Tibial nerve (tissue), 4 donors: ENCODE measurements at places on chromosomes 11 and 22. TPM values are rescaled to one million over a fixed set of nuclear protein-coding genes. Genes with fewer than 3 reads are reported as not detected.

The C11orf52 gene
- not detected for total RNA-seq

The MYBPC3 gene
- not detected for total RNA-seq

The SUSD2 gene
- total RNA-seq, result 9.6 TPM

The KCNE3 gene
- 7.1 TPM for total RNA-seq

The LRRC74B gene
- not detected for total RNA-seq

The CHKA gene
- 53.7 TPM for total RNA-seq

The POLR2L gene
- 140 TPM for total RNA-seq

The MMP7 gene
- total RNA-seq, result not detected

The TTLL12 gene
- total RNA-seq, result 41.4 TPM

DNA sequence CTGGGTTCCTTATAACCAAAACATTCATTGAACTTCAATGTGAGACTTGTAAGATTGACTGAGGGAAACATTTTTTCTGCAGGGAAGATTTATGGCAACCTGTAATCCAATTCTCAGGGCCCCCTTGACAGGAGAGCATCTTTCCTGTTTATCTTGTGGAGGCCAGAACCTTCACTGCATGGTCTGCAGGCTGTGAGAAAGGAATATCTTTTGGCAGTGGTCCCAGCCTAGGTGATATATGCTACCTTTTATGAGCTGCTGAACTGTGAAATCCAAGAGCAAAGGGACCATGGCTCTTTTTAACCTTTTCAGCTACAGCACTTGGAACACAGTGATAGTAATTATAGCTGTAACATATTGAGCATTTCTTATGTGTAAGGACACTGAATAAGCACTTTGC is 590.2 kb upstream of the B3GAT1 start:
- no peaks in the 10 kb centered on the region for H3K27me3 ChIP-seq
- no peak overlapping the region for H3K4me3 ChIP-seq
- DNase-seq, result no peak
- no peak overlapping the region for H3K27ac ChIP-seq
- no peaks in the 10 kb centered on the region for H3K36me3 ChIP-seq
- H3K4me1 ChIP-seq, result no peaks in the 10 kb centered on the region

GRCh38 chr11:27040302-27041115 is at the start of gene BBOX1:
Gene BBOX1, plus strand, starts transcription at chr11:27040815. Its CDS starts 14,616 bp downstream, at chr11:27055431.
- H3K4me1 ChIP-seq, result peaks cover 11% of the 10 kb centered on the region
- no peaks in the 10 kb centered on the region for H3K36me3 ChIP-seq
- no peaks in the 10 kb centered on the region for H3K27me3 ChIP-seq
- no peak within 1 kb of the TSS for H3K4me3 ChIP-seq
- DNase-seq, result no peak

GRCh38 chr11:96715208-96715607 is 325.4 kb downstream of the JRKL start:
- no peaks in the 10 kb centered on the region for H3K36me3 ChIP-seq
- DNase-seq, result no peak
- H3K4me3 ChIP-seq, result no peak overlapping the region
- H3K27me3 ChIP-seq, result no peaks in the 10 kb centered on the region
- no peaks in the 10 kb centered on the region for H3K4me1 ChIP-seq

DNA sequence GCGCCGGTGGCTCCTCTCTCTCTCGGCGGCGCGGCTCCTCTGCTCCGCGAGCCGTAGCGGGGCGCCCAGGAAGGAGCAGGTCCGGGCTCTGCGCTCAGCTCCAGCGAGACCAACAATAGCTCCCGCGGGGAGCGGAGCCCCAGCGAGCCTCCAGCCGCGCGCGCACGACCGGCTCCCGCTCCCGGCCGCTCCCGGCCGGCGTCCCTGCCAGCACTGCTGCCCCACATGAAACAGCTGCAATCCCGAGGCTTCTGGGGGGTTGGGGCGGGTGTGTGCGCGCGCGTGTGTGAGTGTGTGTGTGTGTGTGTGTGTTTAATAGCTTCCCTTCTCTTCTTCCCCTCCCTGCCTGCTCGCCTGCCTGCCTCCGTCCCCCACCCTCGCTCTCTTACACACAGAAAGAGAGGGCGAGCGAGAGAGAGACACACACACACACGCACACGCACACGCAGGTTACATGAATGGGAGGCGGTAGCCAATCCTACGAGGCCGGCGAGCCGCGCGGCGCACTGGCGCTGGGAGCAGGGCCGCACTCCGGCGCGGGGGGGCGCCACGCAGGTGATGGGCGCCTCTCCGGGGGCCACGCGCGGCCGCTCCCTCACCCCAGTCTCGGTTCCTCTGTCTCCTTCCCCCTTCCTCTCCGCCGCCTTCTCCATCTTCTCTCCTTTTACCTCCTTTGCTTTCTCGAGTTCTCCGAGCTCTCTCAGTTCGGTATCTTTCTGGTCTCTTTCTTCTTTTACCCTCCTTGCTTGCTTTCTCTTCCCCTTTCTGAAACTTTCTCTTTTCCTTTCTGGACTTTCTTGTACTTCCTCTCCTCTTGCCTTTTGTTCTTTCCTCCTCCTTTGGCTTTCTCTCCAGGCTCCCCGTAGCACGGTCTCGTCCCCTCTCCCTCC is at the start of gene TENM4:
Gene TENM4, minus strand, starts transcription at position 460 of the 890 bp plus-strand sequence. CDS start 371,086 bp downstream, outside the sequence.
- no peaks in the 10 kb centered on the region for H3K36me3 ChIP-seq
- peaks cover 29% of the 10 kb centered on the region for H3K4me1 ChIP-seq
- H3K27me3 ChIP-seq, result no peaks in the 10 kb centered on the region
- H3K4me3 ChIP-seq, result peak within 1 kb of the TSS; percentile 59
- H3K27ac ChIP-seq, result peak within 1 kb of the TSS; percentile 80
- peak; percentile 52 for DNase-seq

DNA sequence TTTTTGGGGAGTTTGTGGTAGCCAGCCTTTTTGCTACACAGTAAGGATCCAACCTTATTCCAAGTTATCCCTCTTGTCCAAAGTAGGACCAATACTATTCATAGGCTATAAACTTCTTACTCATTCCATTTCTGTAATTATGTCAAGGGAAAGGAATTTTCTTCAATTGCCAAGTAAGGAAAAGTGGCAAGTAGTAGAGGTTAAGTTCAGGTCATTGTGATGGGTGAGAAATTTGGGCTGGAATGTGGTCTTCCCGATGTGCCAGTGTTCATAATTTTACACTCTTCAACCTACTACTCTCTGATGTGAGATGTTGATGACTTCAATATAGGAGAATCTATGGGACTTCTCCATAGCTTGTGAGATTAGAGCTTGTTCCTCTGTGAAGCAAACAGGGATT is 648.8 kb downstream of the METTL15 start:
- H3K4me1 ChIP-seq, result no peaks in the 10 kb centered on the region
- H3K4me3 ChIP-seq, result no peak overlapping the region
- no peak for DNase-seq
- no peak overlapping the region for H3K27ac ChIP-seq

- no peak for DNase-seq
- H3K27ac ChIP-seq, result no peak overlapping the region
- H3K36me3 ChIP-seq, result peaks cover 8% of the 10 kb centered on the region
- no peaks in the 10 kb centered on the region for H3K27me3 ChIP-seq
Observed at GRCh38 chr11:73072935-73073481, 69.1 kb downstream of the FCHSD2 start.

DNA sequence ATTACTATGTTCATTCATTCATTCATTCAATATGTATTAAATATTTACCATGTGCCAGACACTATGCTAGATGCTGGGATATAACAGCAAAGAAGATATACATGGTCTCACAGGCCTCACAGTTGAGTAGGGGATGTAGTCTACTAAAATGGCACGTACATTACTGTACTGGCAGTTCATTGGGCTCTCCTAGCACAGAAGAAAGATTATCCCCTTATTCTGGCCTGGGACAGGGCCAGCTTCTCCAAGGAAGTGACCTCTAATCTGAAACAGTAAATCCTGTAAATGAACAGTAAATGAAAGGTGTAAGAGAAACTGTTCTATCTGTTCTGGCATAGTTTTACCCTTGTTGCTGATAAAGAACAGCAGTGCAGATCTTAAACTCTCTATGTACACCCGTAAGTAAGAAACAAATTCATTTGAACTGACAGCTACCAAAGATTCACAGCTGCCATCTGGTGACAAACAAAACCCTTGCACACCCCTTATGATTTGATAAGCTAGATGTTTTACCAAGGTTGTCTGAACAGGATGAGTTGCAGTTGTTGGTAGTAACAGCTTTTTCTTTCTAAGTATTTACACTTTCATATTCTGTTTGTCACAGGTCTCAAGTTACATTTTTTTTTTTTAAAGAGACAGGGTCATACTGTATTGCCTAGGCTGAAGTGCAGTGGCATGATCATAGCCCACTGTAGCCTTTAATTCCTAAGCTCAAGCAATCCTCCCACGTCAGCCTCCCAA is 263.1 kb downstream of the TMEM135 start:
- no peak overlapping the region for H3K4me3 ChIP-seq
- no peak overlapping the region for H3K27ac ChIP-seq
- no peaks in the 10 kb centered on the region for H3K36me3 ChIP-seq
- no peaks in the 10 kb centered on the region for H3K27me3 ChIP-seq

DNA sequence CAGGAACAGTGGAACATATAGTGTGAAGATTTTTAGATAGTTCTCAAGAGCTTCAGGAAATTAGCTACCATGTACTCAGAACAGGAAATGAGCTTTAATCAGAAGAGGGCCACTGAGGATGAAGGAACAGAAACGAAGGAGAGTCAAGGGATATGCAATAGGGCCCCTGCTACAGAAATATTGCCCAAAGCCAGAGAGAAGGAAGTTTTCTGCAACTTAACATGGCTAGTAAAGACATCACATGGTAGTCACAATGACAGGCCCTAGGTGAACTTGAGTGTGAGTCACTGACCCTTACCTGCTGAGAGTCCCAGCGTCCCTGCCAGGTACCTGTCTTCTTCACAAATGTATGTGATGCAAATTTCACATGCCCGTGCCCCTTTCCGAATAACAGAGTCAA is 25.2 kb upstream of the CARD16 start:
- no peaks in the 10 kb centered on the region for H3K36me3 ChIP-seq
- no peak overlapping the region for H3K4me3 ChIP-seq
- no peak overlapping the region for H3K27ac ChIP-seq
- DNase-seq, result no peak
- no peaks in the 10 kb centered on the region for H3K27me3 ChIP-seq

GRCh38 chr22:29842740-29843139 is 4.7 kb upstream of the ASCC2 start:
- no peaks in the 10 kb centered on the region for H3K4me1 ChIP-seq
- H3K4me3 ChIP-seq, result no peak overlapping the region
- DNase-seq, result no peak
- no peaks in the 10 kb centered on the region for H3K27me3 ChIP-seq
- peak overlapping the region; percentile 9 for H3K27ac ChIP-seq
- no peaks in the 10 kb centered on the region for H3K36me3 ChIP-seq

DNA sequence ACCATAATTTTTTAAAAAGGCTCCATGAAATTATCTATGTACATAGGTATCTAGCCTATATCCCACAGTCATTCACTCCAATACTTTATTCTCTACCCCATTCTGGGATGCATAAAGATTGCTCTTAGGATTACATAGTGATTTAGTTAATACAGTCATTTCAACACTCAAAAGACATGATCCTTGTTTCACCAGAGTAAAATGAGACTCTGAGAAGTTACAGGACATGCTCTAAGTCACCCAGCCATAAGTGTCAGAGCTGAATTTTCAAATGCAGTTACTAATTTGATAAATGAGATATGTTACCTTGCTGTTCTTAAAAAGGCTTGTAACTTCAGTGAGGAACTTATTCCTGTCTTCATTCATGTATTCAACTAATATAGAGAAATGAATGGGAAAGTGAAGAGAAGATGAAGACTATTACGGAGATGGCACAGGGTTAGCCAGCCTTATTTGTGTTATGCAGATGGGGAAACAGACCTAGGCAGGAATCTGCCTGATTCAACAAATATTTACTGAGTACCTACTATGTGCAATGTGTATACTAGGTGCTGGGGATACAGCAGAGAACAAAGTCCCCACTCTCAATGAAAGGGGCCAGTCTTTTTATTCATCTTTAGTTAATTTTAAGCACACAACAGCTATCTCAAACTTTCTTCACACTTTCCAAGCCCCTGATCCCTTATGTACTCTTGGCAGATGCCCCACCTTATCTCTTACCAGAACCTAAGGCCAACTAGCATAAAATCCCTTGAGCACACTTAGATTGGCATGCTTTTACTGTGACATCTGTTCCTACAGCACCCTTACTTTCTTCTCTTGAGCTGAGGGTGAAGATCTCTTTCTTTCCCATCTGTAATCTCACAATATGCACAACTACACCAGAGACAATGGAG is 21.6 kb downstream of the MAPK1 start:
- no peak overlapping the region for H3K27ac ChIP-seq
- H3K4me1 ChIP-seq, result no peaks in the 10 kb centered on the region
- H3K27me3 ChIP-seq, result no peaks in the 10 kb centered on the region

DNA sequence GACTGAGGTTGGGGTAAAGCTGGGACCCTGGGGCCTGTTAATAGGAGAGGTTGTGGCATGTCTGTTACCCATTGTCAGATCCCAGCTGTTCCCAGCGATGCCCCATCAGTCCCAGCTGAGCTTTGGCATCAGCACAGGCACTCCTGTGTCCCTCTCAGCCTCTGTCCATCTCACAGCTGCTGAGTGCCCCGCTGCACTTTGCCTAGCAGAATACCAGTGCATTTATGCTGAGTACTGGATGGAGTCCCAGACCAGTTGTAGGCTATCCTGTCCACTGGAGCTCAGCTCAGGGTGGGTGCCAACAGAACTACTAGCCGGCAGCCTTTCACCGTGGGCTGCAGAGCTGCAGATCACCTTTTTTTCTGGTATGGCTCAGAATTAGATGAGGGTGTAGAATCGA is 9.9 kb downstream of the FXYD6 start:
- no peak for DNase-seq
- H3K4me1 ChIP-seq, result peaks cover 4% of the 10 kb centered on the region
- H3K4me3 ChIP-seq, result no peak overlapping the region
- no peaks in the 10 kb centered on the region for H3K27me3 ChIP-seq
- no peaks in the 10 kb centered on the region for H3K36me3 ChIP-seq
- no peak overlapping the region for H3K27ac ChIP-seq

- no peaks in the 10 kb centered on the region for H3K27me3 ChIP-seq
- peak overlapping the region; percentile 51 for H3K4me3 ChIP-seq
- H3K36me3 ChIP-seq, result no peaks in the 10 kb centered on the region
Observed at GRCh38 chr22:31969789-31970489, 25.6 kb downstream of the YWHAH start.

GRCh38 chr11:12674571-12674935 is 332 bp downstream of the TEAD1 start:
- H3K4me1 ChIP-seq, result peaks cover 14% of the 10 kb centered on the region
- peak overlapping the region; percentile 100 for H3K27ac ChIP-seq
- H3K4me3 ChIP-seq, result peak overlapping the region; percentile 67
- DNase-seq, result no peak

GRCh38 chr11:123195188-123196059 is at the start of gene CLMP:
Gene CLMP, minus strand, starts transcription at chr11:123195248. Its CDS starts 308 bp downstream, at chr11:123194940.
- peaks cover 57% of the 10 kb centered on the region for H3K27me3 ChIP-seq
- peak within 1 kb of the TSS; percentile 89 for H3K27ac ChIP-seq
- no peaks in the 10 kb centered on the region for H3K36me3 ChIP-seq
- peak; percentile 54 for DNase-seq
- peak within 1 kb of the TSS; percentile 61 for H3K4me3 ChIP-seq
- H3K4me1 ChIP-seq, result peaks cover 34% of the 10 kb centered on the region

GRCh38 chr11:45105984-45106375 is 40.5 kb upstream of the PRDM11 start:
- no peak overlapping the region for H3K27ac ChIP-seq
- H3K27me3 ChIP-seq, result no peaks in the 10 kb centered on the region
- no peak for DNase-seq
- no peak overlapping the region for H3K4me3 ChIP-seq
- no peaks in the 10 kb centered on the region for H3K36me3 ChIP-seq

GRCh38 chr22:36692280-36692679 is 11.3 kb downstream of the CACNG2 start:
- H3K4me3 ChIP-seq, result no peak overlapping the region
- H3K27me3 ChIP-seq, result peaks cover 18% of the 10 kb centered on the region
- no peaks in the 10 kb centered on the region for H3K36me3 ChIP-seq
- H3K27ac ChIP-seq, result no peak overlapping the region
